ENCODE measurements at places on chromosomes 2 and 18. TPM values are rescaled to one million over a fixed set of nuclear protein-coding genes. Genes with fewer than 3 reads are reported as not detected.
A peak's percentile ranks its signal among the peaks of the same experiment; 100 is the strongest.

DNA sequence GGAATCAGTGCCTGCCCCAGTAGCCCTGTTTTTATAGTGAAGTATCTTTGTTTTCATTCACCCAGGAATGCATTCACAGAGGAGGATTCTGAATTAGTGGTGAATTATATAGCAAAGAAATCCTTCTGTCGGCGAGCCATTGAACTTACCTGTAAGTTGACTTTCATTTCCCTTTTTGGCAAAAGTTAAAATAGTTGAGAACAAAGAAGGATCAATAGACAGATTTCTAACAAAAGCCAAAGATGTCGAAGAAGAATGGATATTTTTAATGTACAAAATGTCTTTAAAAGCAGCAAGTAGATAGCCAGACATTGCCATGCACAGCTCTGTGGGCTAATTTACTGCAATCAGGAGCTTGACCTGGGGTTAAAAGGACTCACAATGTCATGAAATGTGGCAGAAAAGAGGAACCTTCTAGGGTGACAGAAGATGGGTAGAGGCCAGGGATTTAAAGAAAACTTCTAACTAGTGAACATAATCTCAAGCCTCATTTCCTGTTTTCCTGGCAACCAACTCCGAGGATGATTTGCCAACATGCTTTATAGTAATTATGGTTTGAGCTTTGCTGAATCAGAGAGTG is 53.8 kb upstream of the TMEM87B start:
- no peak for DNase-seq

DNA sequence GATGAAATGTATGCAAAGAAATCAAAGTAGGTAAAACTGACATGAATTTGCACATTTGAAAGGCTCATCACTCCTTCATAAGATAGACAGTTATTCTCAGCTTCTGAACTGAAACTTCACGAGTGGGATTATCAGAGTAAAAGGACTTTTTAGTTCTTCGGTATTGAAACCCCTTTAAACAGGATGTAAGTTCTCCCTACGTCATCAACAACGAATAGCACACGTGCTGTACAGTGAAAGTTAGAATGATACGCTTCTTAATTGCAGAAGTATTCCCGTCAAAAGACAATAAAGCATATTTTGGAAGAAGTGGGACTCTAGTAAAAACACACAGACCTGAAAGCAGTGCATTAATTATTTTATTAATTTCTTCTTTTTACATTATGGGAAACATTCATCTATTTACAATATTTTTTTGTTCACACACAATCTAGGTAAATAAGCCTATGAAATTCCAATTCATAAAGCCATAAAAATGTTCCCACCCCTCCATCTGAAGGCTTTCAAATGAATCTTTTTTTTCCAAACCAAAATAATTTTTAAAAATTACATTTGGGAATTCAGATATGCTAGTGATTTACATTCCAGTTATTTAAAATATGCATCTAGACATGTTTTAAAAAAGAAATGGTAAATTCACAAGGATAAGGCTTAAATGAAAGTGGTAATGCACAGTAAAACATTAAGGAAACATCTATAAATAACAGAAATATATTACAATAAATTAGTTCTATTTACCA is 45.9 kb downstream of the TGIF1 start:
- DNase-seq, result no peak

- DNase-seq, result no peak
Observed at GRCh38 chr18:37571266-37571665, 5.7 kb upstream of the CELF4 start.

DNA sequence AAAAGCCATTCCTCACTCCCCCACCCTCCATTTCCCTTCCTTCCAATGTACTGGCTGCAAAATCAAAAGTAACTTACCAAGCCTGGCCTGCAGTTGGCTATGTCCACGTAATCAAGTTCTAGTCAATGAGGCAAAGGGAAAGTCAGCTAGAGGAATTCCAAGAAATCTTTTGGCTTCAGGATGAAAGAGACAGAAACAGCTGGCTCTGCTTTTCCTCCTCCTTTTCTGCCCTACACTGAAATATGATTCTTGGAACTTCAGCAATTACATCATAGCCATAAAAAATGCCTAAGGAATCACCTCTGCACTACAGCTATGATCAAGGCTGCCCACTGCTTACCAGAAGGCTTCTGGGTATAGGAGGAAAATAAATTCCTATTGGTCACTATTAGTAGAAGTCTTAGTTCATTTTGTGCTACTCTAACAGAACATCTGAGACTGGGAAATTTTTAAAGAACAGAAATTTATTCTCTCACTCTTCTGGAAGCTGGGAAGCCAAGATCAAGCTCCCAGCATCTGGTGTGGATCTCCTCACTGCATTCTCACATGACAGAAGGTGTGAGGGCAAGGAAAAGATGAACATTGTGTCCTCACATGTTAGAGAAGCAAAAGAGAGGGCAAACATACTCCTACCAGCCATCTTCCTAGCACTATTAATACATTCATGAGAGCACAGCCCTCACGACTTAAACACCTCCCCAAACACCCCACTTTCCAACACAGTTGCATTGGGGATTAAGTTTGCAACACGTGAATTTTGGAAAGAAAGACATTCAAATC is 219.9 kb downstream of the TMX3 start:
- no peak for DNase-seq

The RRM2 gene
- 209 TPM for total RNA-seq

- no peak for DNase-seq
Observed at GRCh38 chr2:1818404-1818803, 74.1 kb upstream of the PXDN start.

DNA sequence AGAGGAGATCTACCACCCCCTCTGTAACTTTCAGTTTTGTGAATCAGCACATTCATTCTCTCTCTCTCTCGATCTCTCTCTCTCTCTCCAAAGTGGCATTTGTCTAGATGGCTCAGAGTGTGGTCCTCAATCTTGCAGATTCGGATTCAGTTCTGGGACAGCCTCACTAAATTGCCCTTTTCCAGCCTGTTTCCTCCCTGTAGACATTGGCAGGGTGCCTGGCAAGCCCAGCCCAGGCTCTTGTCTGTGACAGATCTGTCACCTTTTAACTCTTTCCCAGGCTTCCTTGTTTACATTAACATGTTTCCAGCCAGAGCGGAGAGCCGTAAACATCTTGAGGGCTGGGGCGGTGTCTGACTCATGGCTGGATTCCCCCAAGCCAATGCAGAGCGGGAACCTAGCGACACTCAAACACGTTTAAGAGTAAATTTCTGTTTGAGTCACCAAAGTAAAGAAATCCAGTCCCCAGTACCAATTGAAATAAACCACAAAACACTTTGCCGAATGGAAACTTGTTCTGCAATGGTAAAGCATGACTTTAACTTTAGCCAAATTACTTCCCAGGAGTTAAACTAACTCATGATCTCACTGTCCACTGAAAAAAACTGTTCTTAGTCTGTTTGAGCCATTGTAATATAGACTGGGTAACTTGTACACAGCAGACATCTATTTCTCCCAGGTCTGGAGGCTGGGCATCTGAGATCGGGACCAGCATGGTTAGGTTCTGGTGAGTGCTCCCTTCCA is 6.6 kb upstream of the CYP27C1 start:
- peak; percentile 97 for DNase-seq

Data from SJSA1 (cell line).